ENCODE measurements at places on chromosomes 3 and 15.

GRCh38 chr3:179658606-179659005 is 5.8 kb downstream of the USP13 start:
- no peak for DNase-seq

- no peak for DNase-seq
Observed at GRCh38 chr3:146110161-146110560, 50.8 kb downstream of the PLOD2 start.

DNA sequence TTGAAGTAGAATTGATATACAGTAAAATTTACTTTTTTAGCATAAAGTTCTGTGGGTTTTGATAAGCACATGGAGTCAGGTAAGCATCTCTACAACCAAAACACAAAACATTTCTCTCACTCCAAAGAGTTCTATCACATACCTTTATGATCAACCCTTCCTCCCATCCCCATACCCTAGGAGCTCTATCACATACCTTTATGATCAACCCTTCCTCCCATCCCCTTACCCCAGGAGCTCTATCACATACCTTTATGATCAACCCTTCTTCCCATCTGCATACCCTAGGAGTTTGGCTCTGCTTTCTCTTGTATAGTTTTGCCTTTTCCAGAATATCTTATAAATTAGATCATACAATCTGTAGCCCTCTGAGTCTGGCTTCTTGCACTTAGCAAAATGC is 315.1 kb downstream of the ROBO2 start:
- DNase-seq: no peak

DNA sequence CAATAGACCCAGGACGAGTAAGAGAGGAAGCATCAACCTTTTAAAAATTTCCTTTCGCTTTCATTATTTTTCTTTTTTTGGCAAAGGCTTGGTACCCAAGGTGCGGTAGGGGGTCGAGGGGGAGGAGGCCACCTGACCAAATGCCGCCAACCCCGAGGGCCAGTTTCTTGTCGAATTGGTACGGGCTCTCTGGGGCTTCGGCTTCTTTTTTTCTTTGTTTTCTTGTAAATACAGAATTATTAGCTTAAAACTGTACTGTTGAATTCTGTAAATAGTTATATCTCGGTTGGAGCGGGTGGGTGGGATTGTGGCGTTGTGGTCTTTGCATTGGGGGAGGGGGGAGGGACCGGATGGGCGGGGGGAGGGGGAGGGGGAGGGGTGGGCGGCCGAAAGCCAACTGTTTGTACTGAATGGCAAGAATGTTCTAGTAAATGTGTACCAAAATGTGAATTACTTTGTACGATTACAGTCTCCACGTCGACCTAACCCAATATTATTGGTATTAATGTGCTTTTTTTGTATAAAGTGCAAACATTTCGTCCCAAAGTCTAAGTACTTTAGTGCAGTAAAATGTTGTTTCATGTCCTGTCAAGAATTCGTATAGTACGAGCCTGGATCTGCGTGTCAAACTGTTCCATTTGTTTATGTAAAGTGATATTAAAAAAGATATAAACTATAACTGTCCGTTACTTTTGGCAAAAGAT is 4.7 kb downstream of the ZIC1 start:
- DNase-seq: no peak

- DNase-seq: no peak
Observed at GRCh38 chr3:101821503-101821902, 27.8 kb upstream of the NFKBIZ start.

DNA sequence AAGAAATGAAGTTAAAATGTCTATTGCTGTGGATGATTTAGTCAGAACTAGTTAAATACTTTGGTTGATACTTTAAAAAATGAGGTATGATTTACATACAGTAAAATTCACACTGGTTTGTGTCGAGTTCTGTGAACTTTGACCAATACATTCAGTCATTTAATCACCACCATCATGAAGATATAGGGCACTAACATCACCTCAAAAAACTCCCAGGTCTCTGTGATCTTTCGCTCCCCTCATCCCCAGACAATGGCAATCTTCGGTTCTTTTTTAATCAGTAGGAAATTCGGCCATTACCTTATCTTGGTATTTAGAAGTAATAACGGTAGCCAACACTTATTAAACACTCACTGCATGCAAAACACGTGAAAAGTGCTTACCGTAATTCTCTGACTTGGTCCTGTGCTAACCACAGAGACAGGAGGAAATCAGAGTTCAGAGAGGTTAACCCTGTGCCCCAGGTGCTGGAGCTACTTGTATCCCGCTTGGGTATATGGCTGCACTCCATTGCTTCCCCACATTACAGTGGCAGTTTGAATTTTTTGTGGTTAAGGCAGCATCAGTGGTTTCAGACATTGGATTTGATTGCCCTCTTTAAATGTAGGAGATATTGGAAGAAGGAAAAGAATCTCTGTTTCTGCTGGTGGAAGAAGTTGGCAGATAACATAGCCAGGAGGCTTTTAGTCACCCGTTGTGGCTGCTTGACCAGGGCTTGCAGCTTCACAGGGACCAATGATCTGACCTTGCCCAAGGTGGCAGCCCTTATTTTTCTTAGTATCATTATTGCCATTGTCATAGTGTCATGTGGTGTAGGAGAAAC is 4.2 kb downstream of the PLCL2 start:
- DNase-seq: no peak

DNA sequence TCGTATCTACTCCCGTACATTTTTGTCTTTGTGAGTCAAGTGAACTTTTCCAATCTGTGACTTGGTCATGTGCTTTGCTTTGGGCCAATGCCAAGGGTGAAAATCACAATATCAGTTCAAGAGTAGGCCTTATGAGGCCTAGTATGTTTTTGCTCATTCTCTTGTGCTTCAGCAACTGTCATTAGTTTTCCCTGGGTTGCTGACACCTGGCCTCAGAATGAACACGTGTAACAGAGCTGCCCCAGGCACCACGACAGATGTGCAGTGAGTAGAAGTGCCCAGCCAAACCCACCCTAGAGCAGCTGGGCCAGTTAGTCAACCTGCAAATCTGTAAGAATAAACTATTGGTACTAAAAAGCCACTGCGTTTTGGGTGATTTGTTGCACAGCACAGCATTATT is 460.3 kb upstream of the WNT5A start:
- no peak for DNase-seq

- DNase-seq: no peak
Observed at GRCh38 chr15:89435362-89435761, 61.0 kb downstream of the RHCG start.

GRCh38 chr3:138942271-138942670 is 4.7 kb downstream of the FOXL2 start:
- no peak for DNase-seq

Data from foreskin fibroblast (primary cell).